Cerebellar cortex (tissue), 1 donor: ENCODE measurements at places on chromosomes 16 and 17.

- DNase-seq: no peak
Measured at GRCh38 chr17:59642565-59642964, 22.9 kb downstream of the CLTC start.

DNA sequence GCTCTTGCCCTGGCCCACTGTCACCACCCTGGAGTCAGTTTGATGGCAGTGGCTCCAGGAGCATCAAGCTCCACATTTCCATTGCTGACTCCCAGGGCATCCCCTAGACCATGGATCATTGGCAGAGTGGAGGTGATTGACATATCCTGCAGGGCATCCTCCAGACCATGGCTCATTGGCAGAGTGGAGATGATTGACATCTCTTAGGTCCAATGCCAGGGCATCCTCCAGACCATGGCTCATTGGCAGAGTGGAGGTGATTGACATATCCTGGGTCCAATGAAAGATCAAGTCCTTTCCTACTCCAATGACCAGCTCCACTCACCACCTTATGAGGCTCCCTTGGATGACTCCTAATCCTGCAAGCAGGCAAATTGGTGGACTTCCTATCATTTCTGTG is 174.3 kb upstream of the NLRP1 start:
- DNase-seq: no peak

DNA sequence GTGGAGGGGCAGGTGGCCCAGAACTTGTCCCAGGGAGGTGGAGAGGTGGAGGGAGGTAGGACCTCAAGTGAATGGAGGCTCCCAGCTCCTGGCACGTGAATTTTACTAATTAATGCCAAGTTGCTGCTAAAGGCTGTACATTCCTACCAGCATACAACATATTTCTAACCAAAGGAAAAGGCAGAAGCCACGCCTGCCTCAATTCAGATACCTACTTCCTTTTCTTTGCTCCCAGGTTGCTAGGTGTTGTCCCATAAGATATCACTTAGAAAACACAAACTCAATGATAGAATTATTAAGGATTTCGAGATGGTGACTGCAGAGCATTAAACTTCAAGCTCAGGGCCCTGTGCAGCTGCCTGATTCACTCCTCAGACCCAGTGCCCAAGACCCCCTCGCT is 20.5 kb upstream of the SMPD3 start:
- no peak for DNase-seq

DNA sequence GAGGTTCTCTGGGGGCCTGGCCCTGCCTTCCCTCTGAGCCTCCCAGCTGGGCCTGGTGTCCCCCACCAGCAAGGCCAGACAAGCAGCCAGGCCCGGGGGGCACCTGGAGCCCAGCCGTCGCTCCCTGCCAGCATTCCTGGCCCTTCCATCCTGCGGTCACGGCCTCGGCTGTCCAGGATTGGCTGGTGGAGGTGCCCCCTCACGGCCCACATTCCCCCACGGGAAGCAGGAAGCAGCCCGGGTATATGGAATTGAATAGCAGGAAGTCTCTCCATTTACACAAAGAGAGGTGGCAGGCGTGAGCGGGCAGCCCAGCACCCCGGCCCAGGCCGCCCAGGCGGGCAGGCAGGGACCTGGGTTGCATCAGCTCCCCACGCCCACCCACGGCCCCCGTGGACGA is 14.5 kb downstream of the TRAF7 start:
- DNase-seq: no peak

- no peak for DNase-seq
Measured at GRCh38 chr16:83963277-83964119, 4.5 kb upstream of the NECAB2 start.

GRCh38 chr17:45867171-45867570 is 22.5 kb downstream of the SPPL2C start:
- no peak for DNase-seq

- no peak for DNase-seq
Measured at GRCh38 chr16:677316-678190, 2.1 kb downstream of the RHBDL1 start.

DNA sequence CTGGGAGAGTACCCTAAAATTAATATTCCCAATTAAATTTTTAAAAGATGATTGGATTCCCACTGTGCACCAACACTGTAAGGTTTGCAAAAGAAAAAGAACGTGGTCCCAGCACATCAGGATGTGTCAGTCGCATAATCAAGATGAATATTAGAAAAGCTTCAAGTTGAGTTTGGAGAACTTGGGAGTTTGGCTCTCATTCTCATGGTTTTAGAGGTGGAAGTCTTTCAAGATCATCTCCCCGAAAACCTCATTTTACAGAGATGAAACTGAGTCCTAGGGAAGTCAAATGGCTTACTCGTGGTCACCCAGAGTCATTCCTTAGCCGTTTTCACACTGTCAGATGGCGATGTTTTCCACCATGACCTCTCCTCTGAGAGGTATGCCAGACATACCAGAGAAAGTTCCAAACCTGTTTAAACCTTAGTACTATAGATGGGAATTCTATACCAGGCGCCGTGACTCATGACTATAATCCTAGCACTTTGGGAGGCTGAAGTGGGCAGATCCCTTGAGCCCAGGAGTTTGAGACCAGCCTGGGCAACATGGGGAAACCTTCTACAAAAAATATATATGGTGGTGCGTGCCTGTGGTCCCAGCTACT is 1.2 kb downstream of the SEC14L1 start:
- DNase-seq: no peak

GRCh38 chr16:5296176-5296575 is 198.6 kb upstream of the EEF2KMT start:
- DNase-seq: no peak

- no peak for DNase-seq
Measured at GRCh38 chr17:72618001-72618509, 474.4 kb downstream of the SLC39A11 start.

DNA sequence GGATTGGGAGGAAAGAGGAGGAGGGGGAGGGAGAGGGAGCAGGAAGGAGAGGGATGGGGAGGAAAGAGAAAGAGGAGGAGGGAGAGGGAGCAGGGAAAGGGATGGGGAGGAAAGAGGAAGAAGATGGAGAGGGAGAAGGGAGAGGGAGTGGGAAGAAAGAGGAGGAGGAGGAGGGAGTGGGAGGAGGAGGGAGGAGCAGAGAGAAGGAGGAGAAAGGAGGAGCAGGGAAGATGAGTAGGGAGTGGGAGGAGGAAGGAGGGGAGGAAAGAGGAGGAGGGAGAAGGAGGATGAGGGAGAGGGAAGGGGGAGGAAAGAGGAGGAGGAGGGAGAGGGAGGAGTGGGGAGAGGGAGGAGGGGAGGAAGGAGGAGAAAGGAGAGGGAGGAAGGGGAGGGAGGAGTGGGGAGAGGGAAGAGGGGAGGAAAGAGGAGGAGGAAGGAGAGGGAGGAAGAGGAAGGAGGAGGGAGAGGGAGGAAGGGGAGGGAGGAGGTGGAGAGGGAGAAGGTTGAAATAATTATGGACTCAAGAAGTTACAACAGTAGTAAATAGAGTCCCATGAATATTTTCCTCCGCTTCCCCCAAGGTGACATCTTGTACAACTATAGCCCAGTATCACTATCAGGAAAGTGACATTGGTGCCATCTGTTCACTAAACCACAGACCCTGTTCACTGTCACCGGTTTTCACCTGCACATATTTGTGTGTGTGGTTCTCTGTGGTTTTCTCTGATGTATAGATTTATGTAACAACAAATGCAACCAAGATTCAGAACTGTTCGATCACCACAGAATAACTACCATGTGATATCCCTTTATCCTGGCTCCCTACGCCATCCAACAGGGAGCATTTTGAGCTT is 325.3 kb upstream of the EEF2KMT start:
- no peak for DNase-seq

- DNase-seq: no peak
Measured at GRCh38 chr16:5326395-5326794, 228.8 kb upstream of the EEF2KMT start.

- DNase-seq: no peak
Measured at GRCh38 chr17:34117811-34118210, 137.3 kb upstream of the CCL2 start.

- no peak for DNase-seq
Measured at GRCh38 chr17:45405250-45406086, 27.2 kb downstream of the ARHGAP27 start.

- no peak for DNase-seq
Measured at GRCh38 chr17:78714534-78714933, 67.5 kb downstream of the CYTH1 start.

DNA sequence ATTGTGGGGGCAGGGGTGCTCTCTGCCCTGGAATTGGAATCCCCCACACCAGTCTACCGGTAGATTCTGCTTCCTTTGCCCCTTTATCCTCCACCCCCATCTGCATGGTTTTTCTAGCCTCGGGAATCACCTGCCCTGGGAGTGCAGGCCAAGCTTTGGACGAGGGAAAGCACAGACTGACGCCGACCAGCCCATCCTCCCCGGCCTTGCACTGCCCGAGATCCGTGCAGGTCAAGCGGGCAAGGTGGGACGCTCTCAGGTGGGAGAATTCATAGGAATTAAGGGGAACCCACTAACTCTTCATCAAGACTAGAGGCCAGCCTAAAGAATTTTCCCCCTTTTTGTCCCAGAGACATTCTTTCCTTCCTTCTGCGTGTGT is 9.9 kb upstream of the HOXB13 start:
- DNase-seq: no peak

DNA sequence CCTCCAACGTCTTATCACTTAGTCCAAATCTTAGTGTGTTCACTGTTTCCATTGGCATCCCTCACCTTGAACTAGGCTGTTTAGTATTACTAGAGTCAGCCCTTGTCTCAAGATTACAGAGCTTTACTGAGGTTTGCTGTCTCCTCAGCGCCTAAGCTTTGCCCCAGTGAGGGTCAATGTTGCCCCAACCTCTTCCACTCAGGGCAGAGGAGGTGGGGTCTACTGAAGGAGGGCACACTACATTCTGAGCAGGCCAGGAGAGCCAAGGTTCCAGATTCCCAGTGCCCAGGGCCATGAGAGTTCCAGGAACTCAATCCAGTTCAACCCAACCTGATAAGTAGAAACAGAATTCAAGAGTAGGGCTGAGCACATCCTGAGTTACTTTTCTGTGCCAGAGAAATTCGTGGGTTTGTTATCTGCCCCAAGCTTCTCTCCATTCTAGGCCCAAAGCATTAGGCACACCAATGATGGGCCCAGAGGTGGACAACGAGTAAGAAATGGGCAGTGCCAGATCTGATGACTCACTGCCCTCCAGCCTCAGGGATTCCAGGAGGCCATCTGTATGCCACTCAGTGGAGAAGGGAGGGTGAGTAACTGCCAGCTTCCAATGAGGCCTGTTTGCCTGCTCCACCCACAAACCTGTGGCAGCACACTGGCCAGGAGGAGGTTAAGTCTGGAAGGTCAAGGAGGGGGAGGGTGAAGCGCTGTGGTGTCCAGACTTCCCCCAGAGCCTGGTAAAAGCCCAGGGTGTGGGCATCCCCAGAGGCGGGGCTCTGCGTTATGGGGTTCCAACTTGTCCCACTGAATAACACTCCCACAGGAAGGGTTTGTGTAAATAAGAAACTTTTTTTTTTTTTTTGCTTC is 8.2 kb downstream of the TUBG2 start:
- no peak for DNase-seq

DNA sequence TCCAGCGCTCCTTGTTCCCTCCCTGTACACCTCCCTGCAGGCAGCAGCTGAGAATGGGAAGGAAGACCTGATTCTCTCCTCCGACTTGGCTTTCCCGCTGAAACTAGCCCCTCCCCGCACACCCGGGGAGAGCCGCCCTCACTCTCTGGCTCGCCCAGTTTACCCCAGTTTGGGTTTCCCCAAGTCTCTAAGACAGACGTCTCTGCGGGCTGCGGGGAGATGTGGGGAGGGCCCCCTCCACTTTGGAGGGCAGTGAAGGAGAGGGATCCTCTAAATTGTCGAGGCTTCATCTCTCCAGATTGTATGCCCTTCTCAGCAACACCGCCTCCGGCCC is 797 bp downstream of the GRB7 start:
- DNase-seq: peak; percentile 69

DNA sequence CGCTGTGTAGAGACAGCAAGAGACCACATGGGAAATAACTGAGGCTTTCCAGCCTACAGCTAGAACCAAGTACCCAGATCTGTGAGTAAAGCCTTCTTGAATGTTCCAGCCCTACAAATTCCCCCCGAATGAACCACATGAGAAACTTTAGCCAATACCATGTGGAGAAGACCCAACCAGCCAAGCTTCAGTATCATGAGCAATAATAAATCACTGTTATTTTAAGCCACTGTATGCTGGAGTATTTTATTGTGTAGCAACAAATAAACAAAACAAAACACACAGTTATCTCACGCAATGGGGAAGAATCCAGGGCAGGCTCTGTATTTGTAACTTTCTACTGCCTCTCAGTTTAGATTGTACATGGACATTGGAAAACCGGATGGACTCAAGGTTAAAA is 426.2 kb downstream of the CDH11 start:
- no peak for DNase-seq

DNA sequence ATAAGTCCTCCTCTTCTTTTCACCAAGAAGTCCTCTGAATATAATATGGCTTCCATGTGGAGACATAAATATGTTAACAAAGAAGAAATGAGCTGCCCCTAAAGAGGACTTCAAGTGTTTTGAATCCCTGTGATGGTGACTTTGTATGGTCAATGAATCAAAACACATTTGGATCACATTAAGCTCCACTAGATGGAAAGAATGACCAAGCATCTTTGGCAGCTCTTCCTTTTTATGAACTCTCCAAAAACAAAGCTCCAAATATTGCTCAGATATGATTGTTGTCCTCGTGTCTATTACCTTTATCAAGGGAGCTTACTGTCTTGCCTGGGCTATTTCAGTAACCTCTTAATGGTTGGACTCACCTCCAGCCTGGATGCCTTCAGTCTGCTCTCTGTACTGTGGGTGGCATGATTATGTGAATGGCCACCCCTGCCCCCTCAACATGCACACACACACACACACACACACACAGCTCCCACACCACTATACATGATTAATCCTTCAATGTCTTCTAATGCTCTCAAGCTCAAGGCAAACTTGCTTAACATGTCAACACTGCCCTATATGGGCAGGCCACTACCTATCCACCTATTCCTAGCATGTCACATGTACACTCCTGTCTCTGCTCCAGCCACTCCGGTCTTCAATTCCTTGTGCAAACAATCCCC is 346.6 kb upstream of the SALL1 start:
- DNase-seq: no peak

DNA sequence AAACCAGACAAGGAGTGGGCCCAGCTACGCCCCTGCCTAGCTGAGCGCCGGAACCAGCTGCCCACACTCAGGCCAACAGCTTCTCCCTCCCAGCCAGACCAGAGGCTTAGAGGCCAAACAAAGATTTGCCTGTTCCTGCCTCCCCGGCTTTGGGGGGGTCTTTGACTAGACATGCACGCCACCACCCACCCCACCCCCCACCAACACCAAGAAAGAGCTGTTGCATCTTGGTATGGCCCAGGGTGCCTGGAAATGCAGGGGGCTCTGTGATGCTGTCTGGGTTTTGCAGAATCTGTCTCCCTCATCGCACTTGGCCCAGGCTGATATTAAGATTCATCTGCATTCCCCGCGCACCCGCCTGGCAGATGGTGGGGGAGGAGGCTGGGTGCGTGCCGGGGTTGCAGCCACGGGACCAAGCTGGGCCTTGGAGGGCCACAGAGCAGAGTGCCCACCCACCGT is 1.3 kb upstream of the NXPH3 start:
- DNase-seq: peak; percentile 75

GRCh38 chr17:78301821-78302213 is 58.1 kb downstream of the SOCS3 start:
- no peak for DNase-seq

GRCh38 chr16:12904329-12904671 is 2.9 kb downstream of the SHISA9 start:
- no peak for DNase-seq
